Activated CD4-positive, alpha-beta T cell treated with anti-CD3 and anti-CD28 coated beads for 36 hours (primary cell): ENCODE measurements at places on chromosomes 1 and 21.

- H3K27me3 ChIP-seq = peaks cover 5% of the 10 kb centered on the region
- H3K4me1 ChIP-seq = no peaks in the 10 kb centered on the region
- DNase-seq = no peak
- no peak overlapping the region for H3K4me3 ChIP-seq
- H3K27ac ChIP-seq = no peak overlapping the region
Observed at GRCh38 chr1:176469450-176470010, 6.6 kb downstream of the PAPPA2 start.

- DNase-seq = no peak
- H3K27ac ChIP-seq = no peak overlapping the region
- no peak overlapping the region for H3K4me3 ChIP-seq
- H3K27me3 ChIP-seq = peaks cover 34% of the 10 kb centered on the region
- H3K4me1 ChIP-seq = peaks cover 7% of the 10 kb centered on the region
Observed at GRCh38 chr1:161497961-161498360, 7.3 kb upstream of the FCGR2A start.

DNA sequence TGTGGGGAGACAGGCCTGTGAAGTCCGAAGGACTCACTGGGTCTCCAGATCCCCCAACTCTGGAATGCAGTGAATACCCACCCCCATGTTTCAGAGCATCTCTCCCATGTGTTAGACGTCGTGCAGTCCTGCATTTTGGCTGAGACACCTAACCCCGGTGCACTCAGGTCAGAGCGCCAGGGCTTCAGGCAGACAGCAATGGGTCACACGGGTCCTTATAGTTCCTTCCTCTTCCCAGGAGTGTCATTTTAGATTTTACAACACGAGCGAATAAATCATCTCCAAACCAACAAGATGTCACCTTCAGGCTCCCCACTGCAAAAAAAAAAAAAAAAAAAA, 5.1 kb downstream of the PRRX1 start:
- H3K4me1 ChIP-seq = peaks cover 28% of the 10 kb centered on the region
- H3K27me3 ChIP-seq = peaks cover 83% of the 10 kb centered on the region
- no peak for DNase-seq
- H3K4me3 ChIP-seq = no peak overlapping the region
- no peaks in the 10 kb centered on the region for H3K36me3 ChIP-seq
- H3K27ac ChIP-seq = no peak overlapping the region

DNA sequence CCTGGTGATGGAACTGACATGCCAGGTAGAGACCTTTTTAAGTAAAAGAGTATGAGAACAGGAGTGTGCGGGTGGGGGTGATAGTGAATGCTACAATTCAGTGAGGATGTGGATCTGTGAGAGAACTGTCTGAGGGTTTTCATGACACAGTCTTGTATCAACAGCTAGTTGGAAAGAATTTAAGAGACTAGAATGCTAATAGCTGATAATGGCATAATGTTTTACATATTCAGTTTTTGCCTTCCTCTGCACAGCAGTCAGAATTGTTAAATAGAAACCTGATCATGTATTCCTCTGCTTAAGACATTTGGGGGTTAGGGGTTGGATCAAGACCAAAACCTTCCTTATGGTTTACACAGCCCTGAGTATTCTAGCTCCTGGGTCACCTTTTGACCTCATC, 152.8 kb upstream of the ZRANB2 start:
- H3K4me3 ChIP-seq = no peak overlapping the region
- no peaks in the 10 kb centered on the region for H3K36me3 ChIP-seq
- DNase-seq = no peak
- H3K27ac ChIP-seq = no peak overlapping the region
- no peaks in the 10 kb centered on the region for H3K4me1 ChIP-seq

GRCh38 chr1:9615316-9616063, 26.8 kb downstream of the TMEM201 start:
- H3K27ac ChIP-seq = no peak overlapping the region
- H3K4me1 ChIP-seq = no peaks in the 10 kb centered on the region
- peaks cover 2% of the 10 kb centered on the region for H3K36me3 ChIP-seq
- peak; percentile 79 for DNase-seq
- peaks cover 3% of the 10 kb centered on the region for H3K27me3 ChIP-seq

DNA sequence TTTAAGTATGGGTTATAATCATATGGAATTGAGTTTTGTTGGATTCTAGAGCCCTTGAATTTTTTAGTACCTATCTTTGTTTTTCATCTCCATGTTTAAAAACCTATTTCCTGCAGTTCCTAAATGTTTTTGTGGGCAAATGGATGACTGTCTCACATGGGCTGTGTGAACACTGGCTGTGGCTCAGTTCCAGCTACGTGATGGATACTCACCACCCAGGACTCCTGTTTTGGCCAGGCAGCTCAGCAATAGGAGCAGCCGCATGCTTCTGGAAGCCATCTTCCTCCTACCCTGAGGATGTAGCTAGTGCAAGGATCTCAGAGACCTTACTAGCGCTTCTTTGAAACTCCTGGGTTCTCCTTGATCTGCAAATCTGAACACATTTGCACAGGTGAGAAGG, 2.8 kb downstream of the REG4 start:
- no peak for DNase-seq
- no peak overlapping the region for H3K27ac ChIP-seq
- H3K4me1 ChIP-seq = peaks cover 4% of the 10 kb centered on the region
- H3K36me3 ChIP-seq = no peaks in the 10 kb centered on the region
- peaks cover 14% of the 10 kb centered on the region for H3K27me3 ChIP-seq

DNA sequence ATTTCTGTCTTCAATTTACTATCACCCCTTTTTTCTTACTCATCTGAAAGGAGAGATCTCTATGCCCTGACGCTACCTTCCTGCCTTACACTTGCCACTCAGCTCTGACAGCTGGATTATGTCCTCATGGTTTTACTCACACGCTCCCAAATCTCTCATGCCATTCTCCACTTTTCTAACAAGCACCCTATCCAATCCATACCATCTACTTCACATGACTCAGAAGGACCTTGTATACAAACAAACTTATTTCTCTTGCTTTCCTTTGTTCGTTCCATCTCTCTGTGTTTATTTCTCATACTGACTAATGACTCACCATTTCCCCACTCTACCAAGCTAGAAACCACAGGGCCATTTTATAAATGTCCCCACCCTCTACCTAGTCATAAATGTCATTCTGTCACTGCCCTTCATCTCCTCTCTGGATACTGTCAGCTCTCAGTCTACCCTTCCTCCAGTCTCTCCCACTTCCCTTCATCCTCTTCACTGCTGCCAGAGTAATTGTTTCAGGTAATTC, 87.3 kb downstream of the USP24 start:
- H3K4me1 ChIP-seq = peaks cover 30% of the 10 kb centered on the region
- DNase-seq = peak; percentile 26
- H3K27me3 ChIP-seq = no peaks in the 10 kb centered on the region
- H3K4me3 ChIP-seq = no peak overlapping the region

GRCh38 chr1:61605607-61606321, 119.2 kb downstream of the TM2D1 start:
- no peaks in the 10 kb centered on the region for H3K4me1 ChIP-seq
- H3K36me3 ChIP-seq = no peaks in the 10 kb centered on the region
- no peaks in the 10 kb centered on the region for H3K27me3 ChIP-seq
- no peak for DNase-seq
- H3K27ac ChIP-seq = no peak overlapping the region
- H3K4me3 ChIP-seq = no peak overlapping the region

GRCh38 chr1:43687301-43688108, 19.8 kb upstream of the ST3GAL3 start:
- no peak overlapping the region for H3K4me3 ChIP-seq
- peaks cover 63% of the 10 kb centered on the region for H3K36me3 ChIP-seq
- H3K27me3 ChIP-seq = no peaks in the 10 kb centered on the region

GRCh38 chr1:221228594-221228993, 349.4 kb downstream of the HLX start:
- DNase-seq = no peak
- H3K4me3 ChIP-seq = no peak overlapping the region
- H3K27ac ChIP-seq = no peak overlapping the region
- H3K27me3 ChIP-seq = no peaks in the 10 kb centered on the region

DNA sequence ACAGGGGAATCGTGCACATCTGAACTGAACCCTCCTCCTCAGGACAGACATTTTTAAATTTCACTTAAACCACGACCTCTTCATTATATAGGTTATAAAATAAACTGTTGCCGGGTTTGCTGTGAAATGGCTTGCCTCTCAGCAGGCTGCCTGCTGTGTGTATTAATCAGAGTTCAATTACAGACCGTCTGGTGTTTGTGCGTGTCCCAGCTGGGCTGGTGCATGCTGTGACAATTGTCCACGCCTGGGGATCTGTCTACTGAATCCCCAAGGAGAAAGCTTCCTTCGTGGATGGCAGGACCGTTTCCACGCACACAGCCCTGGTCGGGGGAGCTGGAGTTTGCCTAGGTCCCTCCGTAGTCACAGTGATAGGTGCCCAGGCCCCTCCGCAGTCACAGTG, 13.4 kb upstream of the AGPAT3 start:
- no peak for DNase-seq
- peaks cover 20% of the 10 kb centered on the region for H3K4me1 ChIP-seq
- no peak overlapping the region for H3K4me3 ChIP-seq
- H3K27me3 ChIP-seq = peaks cover 11% of the 10 kb centered on the region
- H3K27ac ChIP-seq = no peak overlapping the region

DNA sequence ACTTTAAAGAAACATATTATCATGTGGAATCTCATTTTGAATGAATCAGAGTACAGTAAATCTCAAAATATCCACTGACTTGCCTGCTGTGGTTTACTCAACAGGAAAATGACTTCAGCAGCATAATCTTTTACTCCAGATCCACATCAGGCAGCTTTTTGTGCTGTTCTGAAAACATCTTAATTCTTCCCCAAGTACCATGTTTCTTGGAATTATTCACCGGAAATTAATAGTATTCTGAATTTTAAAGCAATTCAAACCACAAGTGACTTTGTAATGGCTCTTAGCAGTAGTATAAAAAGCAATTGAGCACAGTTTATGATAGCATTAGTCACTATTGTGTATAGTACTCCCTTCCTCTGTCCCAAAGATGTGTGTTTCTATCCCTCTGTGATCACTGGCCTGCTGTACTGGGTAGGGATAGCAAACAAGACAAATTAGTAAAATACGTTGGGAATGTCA, 64.2 kb upstream of the ERRFI1 start:
- no peak for DNase-seq
- peak overlapping the region; percentile 75 for H3K27ac ChIP-seq
- no peaks in the 10 kb centered on the region for H3K36me3 ChIP-seq
- peaks cover 14% of the 10 kb centered on the region for H3K27me3 ChIP-seq
- no peak overlapping the region for H3K4me3 ChIP-seq
